ENCODE measurements at places on chromosomes 16 and 17.
A peak's percentile ranks its signal among the peaks of the same experiment; 100 is the strongest.

DNA sequence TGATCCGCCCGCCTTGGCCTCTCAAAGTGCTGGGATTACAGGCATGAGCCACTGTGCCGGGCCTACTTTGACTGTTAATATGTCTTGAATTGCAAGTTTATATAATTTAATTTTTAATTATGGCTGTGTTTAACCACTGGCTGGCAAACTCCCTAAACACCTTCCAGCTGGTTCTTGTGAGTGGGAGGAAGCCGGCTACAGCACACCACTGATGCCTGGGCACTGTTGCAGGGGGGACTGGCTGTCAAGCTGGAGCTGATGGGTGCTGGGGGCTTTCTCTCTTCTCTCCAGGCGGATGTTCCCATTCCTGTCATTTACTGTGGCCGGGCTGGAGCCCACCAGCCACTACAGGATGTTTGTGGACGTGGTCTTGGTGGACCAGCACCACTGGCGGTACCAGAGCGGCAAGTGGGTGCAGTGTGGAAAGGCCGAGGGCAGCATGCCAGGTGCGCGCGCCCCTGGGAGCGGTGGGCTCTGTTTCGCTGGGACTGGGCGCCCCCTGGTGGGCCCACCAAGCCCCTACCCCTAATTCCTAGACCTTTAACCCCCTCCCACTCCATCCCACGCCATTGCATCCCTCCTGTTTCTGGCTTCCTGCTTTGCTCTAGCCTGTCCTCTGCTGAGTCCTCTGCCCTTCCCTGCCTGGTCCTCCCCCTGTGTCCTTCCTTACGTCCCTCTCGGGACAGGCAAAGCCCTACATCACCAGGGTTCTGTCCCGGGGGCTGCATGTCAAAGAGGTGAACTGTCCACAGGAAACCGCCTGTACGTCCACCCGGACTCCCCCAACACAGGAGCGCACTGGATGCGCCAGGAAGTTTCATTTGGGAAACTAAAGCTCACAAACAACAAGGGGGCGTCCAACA is 9.5 kb downstream of the TBX21 start:
- no peak for DNase-seq

DNA sequence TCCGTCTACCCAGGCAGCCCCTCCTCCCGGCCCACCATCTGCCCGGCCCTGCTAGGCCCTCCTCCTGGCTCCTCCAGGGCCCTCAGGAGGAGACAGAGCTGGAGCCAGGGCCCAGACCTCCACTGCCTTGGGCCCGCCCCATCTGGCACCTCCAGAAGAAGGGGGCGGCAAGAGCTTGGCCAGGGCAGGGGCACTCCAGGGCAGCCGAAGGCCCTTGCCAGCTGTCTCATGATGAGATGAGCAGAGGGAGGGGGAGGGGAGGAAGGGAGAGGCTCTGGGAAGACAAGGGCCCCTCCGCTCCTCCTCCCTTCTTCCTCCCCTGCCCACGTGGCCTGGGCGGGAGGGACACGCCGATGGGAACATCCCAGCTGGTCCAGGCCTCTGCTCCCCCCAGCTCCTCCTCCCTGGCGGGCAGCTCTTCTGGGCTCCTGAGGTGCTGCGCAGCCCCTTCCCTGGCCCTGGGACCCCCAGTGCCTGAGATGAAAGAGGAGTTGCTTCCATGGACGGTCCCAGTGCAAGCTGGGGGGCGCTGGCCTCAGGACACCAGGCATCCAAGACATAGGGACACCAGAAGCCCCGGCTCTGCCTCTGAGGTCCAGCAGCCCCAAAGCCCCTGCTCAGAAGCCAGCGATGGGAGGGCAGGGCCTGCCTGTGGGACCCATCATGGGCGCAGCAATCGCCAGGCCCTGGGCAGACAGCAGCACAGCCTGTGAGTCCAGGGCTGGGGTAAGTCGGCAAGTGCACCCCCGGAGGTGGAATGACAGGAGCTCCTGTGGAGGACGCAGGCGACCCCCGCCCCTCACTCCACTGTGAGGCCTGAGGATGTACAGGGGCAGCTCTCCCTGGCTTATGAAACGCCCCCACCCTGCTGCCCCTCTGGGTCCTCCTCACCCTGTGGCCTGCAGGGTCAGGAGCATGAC is 23.6 kb upstream of the ENPP7 start:
- DNase-seq: no peak

- DNase-seq: no peak
Observed at GRCh38 chr17:81398176-81398831, 3.0 kb downstream of the BAHCC1 start.

GRCh38 chr16:84179612-84180320 is 7.1 kb downstream of the TAF1C start:
- no peak for DNase-seq

- no peak for DNase-seq
Observed at GRCh38 chr17:67862614-67863217, 37.4 kb downstream of the BPTF start.

- DNase-seq: peak; percentile 75
Observed at GRCh38 chr17:83199500-83200201, 120.2 kb downstream of the METRNL start.

- peak; percentile 98 for DNase-seq
Observed at GRCh38 chr16:67277294-67277998, 1.9 kb upstream of the PLEKHG4 start.

- no peak for DNase-seq
Observed at GRCh38 chr16:27182906-27183405, 20.4 kb upstream of the KDM8 start.

- DNase-seq: no peak
Observed at GRCh38 chr16:88320947-88321634, 61.7 kb upstream of the ZNF469 start.

DNA sequence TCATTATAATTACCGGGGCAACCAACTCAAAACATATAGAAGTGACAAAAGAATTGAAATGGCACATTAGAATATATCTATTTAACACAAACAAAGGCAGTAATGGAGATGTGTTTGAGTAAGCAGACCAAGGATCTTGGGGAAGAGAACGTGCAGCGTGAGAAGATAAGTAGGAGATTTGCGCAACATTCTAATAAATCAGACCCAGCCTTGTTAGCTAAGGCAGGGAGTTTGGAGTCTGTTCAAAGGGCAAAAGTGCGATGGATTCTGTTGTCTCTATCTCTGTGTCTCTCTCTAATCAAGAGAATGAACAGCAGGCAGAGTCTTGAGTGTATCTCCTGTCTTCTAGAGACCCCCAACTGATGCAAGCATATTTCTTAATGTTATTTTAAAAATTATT is 55.0 kb upstream of the FA2H start:
- no peak for DNase-seq

DNA sequence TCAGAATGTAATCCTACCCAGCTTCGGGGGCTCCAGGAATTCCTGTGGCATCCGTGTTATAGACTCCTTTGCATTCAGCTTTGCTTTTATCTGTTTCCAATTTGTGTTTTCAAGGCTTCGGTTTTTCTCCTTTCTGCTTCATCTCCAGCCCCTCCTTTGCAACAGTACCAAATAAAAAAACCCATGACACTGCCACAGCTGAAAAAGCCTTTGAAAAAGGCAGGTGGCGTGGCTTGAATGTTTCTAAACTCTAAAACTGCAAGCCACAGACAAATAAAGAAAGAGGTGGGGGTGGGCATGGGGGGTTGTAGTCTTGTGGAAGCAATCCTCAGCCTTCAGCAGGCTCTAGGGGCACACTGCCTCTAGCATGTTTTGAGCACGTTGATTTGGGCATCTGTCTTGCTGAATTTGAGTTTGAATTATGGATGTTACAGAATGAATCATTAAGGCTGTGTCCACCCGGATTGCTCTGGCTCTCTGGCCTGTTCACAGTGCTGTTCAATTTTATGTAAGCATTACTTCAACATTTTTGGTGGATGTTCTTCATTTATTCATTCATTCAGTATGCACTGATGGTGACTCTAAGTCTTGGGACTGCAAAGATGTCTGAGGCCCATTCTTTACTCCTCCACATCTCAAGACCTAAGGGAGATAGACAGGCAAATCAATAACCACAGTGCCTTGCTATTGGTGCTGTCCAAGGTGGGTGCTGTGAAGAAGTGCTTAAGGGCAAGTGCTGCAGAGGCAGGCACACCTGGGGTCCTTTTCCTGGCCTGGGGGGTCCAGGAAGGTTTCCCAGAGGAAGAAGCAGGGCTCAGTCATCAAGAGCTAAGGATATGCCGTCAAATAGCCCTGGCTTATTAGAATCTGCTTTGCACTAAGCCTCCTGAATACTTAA is 77.4 kb downstream of the CDH13 start:
- DNase-seq: no peak

GRCh38 chr17:73198201-73198929 is 5.5 kb downstream of the COG1 start:
- no peak for DNase-seq

DNA sequence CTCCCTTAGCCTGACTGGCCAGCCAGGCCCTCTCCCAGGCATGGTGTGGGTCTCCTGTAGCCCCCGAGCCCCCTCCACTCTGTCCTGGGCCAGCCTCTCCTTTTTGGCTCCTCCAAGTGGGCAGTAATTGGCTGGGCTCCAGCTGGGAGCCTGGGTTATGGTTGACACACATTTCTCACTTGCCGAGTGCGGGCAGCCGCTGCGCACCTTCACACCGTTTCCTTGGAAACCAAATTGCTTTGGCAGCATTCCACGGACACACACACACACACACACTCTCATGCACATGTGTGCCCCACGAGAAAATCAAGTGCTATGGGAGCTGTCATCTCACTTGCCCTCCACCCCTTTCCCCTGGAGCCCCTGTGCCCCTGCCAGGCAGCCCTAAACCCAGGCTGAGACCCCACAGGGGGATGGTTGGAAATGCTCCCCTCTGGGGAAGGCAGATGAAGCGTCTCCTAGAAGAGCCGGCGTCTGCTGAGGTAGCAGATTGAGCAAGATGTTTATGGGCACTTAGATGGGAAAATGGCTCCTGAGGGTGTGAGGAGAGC is 402.7 kb upstream of the TNRC6C start:
- DNase-seq: no peak

DNA sequence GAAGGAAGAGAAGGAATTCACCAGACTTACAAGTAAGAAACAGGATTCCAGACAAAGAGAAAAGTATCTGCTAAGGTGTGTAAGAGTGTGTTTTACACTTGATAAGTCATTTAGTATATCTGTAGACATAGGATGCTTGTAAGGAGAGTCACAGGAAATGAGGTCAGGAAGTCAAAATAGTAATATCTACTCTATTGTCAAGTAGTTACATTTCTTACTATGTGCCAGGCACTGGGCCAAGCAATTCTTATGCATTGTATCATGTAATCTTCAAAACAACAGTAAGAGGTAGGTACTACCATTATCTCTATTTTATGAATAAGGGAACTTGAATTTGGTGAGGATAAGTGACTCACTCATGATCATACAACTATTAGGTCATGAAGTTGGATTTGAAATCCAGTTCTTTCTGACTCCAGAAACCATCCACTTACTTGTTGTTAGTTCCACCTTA is 129.1 kb downstream of the SNX11 start:
- DNase-seq: peak; percentile 94

DNA sequence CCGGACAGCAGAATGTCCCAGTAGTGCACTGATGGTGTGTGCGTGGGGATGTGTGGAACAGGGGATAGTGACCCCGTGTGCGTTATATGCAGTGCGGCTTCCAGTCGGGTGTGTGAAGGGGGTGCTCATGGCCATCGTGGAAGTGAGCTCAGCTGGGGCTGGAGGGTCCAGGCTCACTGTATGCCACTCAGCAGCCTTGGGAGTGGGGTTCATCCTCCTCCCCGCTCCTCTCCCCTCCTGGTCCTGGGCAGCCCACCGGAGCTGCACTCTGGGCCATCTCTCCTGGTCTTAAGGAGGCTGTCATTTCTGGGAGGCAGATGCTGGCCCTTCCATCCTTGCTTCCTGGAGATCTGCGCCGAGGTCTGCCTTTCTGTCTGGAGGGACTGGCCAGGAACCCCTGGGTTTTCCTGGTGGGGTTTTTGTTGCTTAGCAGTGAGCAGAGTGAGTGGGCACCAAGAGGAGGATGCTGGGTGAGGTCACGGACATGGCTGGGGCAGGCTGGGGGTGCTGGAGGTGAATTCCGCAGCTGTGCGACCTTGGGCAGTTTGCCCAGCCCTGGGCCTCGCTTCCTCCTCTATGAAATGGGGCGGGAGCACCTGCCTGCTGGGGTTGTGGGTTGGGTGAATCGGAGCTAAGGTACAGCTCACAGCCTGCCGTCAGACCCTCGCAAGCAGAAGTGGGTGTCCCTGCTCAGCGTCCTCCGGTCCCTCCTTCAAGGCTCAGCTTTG is 164.1 kb downstream of the SEC14L1 start:
- DNase-seq: no peak

GRCh38 chr16:17784073-17784472 is 313.3 kb upstream of the XYLT1 start:
- peak; percentile 60 for DNase-seq

GRCh38 chr17:68301438-68301959 is 10.2 kb downstream of the ARSG start:
- DNase-seq: no peak

GRCh38 chr16:49094471-49094870 is 187.2 kb downstream of the CBLN1 start:
- no peak for DNase-seq

- DNase-seq: no peak
Observed at GRCh38 chr16:46618516-46618915, 2.7 kb downstream of the SHCBP1 start.

DNA sequence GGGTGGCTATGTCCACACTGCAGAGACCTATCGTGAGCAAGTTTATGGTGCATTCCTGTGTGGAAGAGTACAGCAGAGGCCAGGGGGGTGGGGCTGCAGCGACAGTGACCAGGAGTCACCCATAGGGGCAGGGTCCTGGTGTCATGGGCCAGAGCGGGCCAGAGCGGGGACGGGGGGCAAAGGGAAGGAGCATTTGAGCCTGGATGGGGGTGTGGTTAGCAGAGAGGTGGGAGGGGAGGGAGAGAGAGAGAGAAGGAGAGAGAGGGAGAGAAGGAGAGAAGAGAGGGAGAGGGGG is 17.8 kb downstream of the JPH3 start:
- no peak for DNase-seq

Data from brain microvascular endothelial cell (primary cell).